ENCODE measurements at places on chromosomes 1 and 21.

DNA sequence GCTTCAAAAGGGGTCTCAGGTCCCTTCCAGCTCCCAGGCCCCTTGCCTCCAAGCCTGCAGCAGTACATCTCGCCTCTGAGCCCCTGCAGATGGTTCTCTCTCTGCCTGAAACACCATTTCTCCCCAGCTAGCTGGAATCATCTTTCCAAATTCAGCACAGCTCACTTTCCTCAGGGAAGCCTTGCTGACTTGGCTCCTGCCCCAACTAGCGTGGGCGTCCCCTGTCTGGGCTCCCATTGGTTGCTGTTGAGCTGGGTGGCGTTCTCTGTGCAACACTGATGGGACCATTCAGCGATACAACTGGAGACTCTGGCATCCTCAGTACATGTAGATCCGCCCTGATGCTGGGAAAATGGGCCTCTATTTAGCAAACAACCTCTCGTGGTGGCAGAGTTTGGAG lies 141.3 kb upstream of the IGSF21 start:
- DNase-seq: no peak

GRCh38 chr1:61699911-61700851 lies 24.8 kb downstream of the TM2D1 start:
- no peak for DNase-seq

GRCh38 chr1:180920702-180921101 lies 8.0 kb downstream of the KIAA1614 start:
- no peak for DNase-seq

GRCh38 chr1:117370071-117370470 lies 2.8 kb downstream of the MAN1A2 start:
- DNase-seq: peak; percentile 8

DNA sequence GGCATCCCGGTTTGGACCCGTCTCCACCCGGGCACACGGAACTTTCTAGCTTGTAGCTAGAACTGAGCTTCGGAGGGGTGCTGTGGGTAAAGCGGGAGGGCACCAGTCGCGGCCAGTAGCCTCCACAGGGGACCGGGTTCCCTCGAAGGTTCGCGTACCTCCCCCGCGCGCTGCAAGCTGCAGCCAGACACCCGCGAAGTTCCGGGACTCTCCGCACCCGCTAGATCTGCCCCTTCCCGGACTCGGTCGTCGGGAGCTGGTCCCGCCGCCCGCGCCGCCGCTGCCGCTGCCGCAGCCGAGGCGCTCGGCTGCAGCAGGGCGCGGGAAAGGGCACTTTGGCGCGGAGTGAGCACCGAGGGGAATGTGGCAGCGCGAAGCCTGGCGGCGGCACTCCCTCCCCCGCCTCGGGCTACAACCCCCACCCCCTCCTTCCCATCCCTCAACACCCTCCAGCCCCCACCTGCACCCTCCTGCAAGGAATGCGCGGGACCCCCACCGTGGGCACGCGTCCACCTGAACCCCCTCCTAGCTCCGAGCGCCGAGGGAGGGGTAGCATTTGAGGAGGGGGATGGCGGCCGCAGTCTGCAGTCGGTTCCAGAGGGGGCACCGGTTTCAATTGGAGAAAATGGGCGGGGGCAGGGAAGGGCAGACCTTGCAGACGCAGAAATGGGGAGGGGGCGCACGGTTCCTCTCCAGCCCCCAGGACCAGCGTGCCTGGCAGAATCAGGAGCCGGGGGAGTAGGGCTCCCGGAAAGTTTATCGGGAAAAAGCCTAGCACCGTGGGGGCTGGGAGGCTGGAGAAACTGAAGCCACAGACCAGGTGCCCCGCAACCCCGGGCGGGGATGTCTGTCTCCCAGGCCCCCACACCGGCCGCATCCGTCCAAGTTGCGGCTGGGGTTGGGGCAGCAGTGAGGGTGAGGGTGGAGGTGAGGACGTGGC lies 968 bp downstream of the CSMD2 start:
- peak; percentile 61 for DNase-seq

GRCh38 chr21:34545079-34545884 lies 33.3 kb upstream of the KCNE1 start:
- peak; percentile 75 for DNase-seq

DNA sequence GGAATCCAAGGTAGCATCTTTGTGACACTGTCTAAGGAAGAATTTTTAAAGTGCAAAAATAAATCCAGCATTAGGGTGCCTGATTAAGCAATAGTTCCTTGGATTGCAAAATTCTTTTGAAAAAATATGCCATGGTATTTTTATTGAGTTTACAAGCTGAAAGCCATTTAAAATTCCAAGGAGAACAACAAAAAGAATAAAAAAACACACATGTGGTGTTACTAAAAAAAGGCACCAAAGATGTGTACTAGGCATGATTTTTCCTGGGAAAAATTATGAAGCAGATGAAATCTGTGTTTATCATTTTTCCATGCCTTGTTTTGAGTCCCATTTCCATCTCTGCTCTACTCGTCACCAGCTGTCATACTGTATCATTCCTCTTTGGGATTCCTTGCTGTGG lies 157.0 kb upstream of the ZNHIT6 start:
- no peak for DNase-seq

- no peak for DNase-seq
Measured at GRCh38 chr1:63618011-63618410, 24.8 kb downstream of the PGM1 start.

GRCh38 chr1:8411803-8412182 lies 93.9 kb downstream of the SLC45A1 start:
- no peak for DNase-seq

GRCh38 chr1:225746361-225747179 lies 31.1 kb upstream of the SRP9 start:
- peak; percentile 81 for DNase-seq

DNA sequence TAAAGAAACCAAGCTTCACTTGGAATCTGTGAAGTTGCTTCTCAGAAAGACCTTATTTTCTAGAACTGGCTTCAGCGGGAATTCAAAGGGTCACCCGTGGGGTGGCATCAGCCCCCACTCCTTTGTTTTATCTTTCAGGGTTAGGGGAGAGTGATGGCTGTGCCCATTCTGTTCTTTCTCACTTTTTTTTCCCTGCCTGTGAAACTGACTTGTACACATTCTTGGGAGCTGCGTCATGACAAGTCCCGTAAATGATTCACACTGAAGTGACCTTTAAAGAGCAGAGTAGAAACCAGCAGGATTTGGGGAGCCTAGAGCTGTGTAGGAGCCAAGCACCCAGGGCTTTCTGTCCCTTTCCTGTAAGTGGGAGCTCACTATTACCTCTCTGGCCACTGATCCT lies 43.8 kb downstream of the SLC44A3 start:
- DNase-seq: peak; percentile 55

- DNase-seq: no peak
Measured at GRCh38 chr1:168260393-168260792, 20.3 kb upstream of the TBX19 start.

DNA sequence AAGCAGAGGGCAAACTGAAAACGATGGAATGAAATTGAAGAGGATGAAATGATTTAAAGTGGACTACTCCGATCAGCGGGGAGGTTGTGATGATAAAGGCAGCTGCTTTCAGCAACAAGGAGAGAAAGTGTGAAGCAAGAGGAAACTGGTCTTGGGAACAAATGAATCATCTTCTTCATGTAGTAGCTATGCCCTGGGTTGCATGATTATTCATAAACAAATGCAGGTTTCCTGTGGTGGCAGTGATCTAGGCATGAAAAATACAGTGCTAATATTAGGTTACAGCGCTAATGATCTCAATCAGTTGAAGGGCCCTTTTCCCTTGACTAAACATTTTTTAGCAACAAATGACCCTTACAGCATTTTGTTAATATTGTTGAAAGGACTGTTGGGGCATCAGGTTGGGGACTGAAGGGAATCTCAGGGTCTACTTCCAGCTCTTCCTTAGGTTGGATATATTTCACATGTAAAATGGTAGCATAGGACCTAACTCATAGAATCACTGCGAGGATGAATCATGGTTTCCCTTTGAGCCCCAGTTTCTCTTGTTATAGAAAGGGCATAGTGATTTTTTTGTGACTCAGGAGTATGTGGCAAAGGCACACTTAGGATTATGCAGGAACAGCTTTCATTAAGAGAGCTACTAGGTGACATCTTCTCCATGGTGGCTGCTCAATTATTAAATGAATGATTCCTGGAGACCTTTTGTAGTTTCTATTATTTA lies 1.9 kb upstream of the ZFYVE9 start:
- DNase-seq: no peak

DNA sequence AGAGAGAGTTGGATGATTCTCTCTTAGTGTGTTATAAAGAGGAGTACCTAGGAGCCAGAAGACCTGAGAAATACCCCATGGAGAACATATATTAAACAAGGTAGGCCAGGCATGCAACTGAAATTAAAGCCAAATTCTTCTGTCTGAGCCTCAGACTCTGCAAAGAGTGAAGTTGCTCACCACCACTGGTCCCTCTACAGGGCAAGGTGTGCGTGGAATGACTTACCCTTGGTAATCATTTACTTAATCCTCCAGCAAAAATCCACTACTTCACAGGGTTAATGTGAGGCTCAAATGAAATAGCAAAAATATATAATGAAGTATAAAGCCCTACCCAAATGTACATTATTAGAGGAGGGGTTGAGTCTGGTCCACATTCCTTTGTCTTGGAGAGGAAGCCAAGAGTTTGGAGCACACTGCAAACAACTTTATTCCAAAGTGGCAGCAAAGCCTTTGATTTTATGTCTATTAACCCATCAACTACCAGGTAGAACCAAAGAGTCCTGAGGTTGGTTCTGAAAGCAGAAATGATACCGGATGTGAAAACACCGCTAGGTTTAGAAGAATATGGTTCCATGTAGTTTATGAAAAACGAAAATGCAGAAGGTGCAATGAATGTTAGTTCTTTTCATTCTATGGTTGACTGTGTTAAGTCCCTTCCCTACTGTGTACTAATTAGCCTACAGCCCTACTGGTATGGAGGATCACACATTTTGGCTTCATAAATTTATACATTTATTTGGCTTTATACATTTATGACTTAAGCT lies 8.5 kb downstream of the SSR2 start:
- DNase-seq: no peak

GRCh38 chr1:115874904-115875303 lies 34.0 kb upstream of the NHLH2 start:
- DNase-seq: no peak

- DNase-seq: no peak
Measured at GRCh38 chr1:241924080-241924808, 33.3 kb upstream of the BECN2 start.

- peak; percentile 60 for DNase-seq
Measured at GRCh38 chr1:218394416-218394815, 49.3 kb downstream of the TGFB2 start.

DNA sequence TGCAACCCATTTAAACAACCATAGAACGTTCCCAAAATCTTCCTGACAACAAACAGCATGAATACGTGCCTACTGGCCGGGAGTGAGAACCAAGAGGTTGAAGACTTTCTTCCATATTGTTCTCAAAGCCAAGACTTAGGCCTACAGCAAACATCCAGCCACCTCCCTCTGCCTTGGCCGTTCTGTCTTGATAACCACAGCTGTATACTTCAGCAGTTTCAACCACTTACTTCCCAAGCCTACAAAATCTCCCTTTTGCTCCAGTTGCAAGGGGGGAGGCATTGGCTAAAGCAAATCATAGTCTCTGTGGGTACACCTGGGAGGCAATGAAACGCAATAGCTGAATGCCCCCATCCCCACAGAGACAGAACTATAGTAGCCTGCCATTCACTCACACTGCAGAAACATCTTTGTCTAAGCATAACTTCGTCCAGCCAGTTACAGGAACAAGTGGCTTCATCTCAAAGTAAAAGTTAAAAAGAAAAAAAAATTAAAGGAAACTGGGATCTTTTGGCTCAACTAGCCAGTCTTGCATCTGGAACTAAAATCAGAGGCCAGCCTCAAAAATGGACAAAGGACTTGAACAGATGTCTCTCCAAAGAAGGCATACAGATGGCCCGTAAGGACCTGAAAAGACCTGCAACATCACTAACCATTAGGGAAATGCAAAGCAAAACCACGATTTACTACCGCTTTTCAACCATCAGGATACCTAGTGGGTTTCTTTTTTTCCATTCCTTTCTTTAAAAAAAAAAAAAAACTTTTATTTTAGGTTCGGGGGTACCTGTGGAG lies 186.0 kb downstream of the PSMG1 start:
- DNase-seq: no peak

GRCh38 chr1:35929730-35930592 lies 944 bp upstream of the AGO3 start:
- DNase-seq: peak; percentile 77

DNA sequence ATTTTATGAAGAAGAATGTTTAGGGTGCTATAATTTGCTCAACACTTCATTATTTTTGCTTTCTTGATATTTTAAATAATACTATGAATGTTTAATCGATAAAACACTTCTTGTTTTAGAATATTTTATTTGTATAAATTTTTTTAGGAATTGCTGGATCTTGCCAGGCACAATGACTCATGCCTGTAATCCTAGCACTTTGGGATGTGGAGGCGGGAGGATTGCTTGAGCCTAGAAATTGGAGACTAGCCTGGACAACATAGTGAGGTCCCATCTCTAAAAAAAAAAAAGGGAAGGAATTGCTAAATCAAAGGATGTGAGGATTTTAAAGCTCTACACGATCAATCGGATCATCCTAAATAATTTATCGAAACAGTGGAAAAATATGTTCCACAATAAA lies 17.6 kb downstream of the RNF11 start:
- DNase-seq: no peak

- no peak for DNase-seq
Measured at GRCh38 chr1:230867101-230867902, 1.0 kb downstream of the C1orf198 start.

DNA sequence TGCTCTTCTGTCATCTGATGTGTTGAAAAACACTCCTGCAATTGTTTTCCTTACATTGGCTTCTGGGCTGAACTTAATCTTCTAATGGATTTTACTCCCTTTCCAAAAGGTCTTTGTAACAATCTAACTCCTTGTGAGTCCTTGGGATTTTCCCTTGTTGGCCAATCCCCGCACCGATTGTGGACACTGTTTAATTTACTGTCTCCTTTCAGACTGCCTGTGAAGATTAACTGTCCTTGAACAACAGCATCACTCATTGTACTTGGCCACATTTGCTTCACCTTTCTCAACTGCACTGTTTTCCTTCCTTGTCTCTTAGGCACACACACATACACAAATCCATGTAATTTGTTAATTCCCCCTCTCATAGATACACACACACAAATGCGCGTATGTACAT lies 120.4 kb downstream of the SPATA46 start:
- DNase-seq: no peak

GRCh38 chr1:191528275-191528674 lies 630.0 kb upstream of the RGS18 start:
- DNase-seq: no peak

DNA sequence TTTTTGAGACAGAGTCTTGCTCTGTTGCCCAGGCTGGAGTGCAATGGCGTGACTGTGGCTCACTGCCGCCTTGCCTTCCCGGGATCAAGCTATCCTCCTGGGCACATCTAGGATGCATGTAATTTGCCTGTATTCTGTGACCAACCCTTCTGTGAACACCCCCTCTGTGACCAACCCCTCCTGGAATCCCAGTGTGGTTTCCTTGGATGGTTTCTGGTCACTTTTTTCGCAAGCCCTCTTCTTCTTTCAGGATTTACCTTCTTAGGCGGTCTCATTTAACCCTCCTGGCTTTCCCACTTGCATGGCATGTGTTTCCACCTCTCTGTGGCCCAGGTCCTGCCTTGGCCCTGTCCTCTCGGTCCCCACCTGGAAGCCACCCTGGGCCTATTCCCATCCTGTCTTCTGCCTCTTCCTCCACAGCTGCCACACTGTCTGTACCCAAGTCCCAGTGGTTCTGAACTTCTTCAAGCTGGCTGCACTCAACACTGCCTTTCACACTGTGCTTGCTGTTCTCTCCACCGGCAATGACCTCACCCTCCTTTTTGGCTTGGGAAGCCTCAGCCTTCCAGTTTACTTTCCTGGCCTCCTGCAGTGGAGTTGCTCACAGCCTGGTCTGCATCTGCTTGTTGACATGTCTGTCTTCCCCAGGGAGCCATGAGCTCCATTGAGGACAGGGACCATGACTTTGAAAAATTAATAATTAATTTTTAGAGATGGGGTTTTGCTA lies 57.0 kb downstream of the DISC1 start:
- DNase-seq: peak; percentile 46

All from eye (tissue), 1 donor.